ENCODE measurements at places on chromosomes 7 and 10.

GRCh38 chr10:62527019-62527827 is 153.1 kb downstream of the ZNF365 start:
- no peak for DNase-seq

DNA sequence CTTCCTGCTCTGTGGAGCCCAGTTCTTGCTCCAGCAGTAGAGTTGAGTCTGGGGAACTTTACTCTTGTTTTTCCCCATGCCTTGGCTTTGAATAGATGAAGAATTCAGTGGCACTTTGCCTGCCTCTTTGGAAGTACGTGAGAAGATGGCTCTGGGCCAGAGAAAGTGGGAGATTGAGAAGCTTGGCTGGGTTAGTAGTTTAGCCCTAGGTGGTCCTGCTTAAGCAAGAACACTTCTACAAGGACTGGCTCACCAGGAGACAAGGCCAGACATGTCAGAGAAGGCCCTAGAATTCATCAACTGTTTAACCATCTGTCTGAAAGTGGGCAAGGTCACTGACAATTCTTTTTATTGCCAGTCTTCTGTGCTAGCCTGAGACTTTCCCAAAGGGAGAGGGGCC is 410.3 kb downstream of the TYW1 start:
- DNase-seq = no peak

- DNase-seq = no peak
These were observed 37.2 kb upstream of the PLXDC2 start for GRCh38 chr10:19778996-19779395.

DNA sequence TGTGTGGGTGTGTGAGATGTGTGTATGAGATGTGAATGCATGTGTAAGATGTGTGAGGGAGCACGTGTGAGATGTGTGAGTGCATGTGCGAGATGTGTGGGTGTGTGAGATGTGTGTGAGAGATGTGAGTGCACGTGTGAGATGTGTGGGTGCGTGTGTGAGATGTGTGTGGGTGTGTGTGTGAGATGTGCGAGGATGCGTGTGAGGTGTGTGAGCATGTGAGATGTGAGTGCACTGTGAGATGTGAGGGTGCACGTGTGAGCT is 31.0 kb downstream of the PPIF start:
- no peak for DNase-seq

DNA sequence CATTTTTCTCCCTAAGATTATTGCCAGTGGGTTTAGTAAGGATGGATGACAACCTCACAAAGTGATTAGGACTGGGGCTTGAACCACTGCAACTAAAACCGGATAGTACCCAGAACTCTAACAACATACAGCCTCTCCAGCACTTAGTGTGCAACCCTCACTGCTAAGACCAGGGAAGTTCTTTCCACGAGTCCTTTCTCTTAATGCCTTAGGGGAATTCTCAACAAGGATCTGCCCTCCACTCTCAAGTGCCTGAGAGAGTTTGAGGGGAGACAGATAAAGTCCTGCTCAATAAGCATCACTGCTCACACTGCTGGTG is 104.6 kb downstream of the NRP1 start:
- DNase-seq = no peak

- no peak for DNase-seq
These were observed 898.2 kb downstream of the CCSER2 start for GRCh38 chr10:85226596-85226995.

- DNase-seq = no peak
These were observed 43.1 kb downstream of the TFEC start for GRCh38 chr7:115987486-115987885.

DNA sequence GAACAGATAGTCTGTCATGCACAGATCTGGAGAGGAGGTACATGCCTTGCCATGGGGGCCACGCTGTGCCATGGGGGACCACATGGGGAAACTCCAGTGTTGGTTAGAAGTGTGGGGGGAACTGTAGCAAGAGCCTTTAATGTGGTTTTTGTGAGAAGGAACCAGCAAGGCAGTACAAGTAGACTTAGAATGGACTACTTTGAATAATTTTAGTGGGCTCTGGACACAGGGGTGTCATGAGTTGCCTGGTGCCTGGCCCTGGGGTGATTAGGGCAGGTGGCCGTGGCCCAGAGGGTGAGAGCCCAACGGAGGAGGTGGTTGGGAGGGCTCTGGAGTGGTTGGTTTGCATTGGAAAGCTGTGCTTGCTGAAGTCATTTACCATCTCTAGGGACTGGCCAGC is 77.2 kb downstream of the CXCL12 start:
- DNase-seq = no peak

DNA sequence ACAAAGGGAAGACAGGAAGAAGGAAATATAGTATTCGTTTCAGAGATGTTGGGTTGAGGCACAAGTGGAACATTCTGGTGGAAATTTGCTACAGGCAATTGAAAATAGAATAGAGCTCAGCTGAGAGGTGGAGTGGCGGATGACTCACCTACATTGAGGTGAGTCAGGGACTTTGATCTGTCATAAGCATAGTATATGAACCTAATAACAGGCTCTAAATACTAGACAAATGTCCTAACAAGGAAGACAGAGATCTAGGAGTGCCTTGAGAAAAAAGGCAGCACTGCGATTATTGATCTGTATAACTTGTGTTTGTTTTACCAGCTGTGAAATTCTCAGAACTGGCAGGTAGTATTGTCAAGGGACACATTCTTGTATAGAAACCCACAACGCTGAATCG is 907 bp upstream of the IFRD1 start:
- peak; percentile 54 for DNase-seq

GRCh38 chr7:746155-747061 is 19.3 kb upstream of the PRKAR1B start:
- no peak for DNase-seq

DNA sequence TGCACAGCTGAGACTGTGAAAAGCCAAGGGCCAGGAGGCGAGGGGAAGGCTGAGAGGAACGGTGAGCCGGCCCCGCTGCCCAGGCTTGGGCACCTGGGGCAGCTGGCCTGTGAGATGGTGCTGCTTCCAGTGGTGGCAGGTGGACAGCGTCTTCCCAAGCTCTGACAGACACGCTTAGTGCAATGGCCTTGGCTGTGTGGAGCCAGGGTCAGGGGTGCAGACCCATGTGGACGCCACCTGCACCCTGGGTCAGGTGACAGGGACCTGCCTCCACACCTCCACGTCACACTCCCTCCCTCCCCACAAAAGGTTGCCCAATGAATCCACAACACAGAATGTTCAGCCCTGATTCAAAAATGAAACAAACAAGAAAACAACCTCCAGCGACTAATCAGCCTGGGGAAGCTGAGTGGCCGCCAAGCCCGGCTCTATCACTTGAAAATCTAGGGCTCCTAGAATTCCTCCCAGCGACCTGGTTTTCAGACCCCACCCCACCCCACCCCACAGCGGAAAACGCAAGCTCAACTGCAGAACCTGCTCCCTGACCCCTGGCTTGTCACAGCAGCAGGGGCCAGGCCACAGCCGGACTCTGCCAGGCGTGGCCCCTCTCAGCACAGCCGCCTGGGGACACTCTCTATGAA is 54.3 kb downstream of the PRKAG2 start:
- no peak for DNase-seq

DNA sequence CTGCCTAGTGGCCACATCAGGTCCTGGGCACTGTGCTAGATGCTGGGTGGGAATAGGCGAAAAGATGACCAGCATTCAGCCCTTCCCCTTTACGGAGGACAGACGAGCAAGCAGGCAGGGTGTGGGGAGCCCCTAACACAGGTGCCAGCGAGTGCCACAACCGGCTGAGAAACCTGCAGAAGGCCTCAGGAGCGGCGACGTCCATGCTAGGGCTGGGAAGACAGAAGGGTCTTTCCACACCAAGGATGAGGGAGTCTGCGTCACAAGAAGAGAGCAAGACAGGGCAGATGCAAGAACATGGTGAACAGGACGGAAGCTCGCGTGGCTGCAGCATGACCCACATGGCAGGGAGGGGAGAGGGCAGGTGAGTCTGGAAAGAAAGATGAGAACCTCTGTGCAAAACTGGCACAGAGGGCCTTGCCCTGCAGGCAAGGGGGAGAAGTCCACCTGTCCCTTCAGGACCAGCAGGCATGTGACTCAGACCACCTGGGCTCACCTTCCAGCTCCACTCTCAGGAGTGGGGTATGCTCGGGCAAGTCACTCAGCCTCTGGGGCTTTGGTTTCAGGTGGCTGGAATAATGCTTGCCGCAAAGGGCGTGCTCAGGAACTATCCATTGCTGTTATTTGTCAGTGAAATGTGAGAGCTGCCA is 36.6 kb downstream of the KCNH2 start:
- DNase-seq = no peak

DNA sequence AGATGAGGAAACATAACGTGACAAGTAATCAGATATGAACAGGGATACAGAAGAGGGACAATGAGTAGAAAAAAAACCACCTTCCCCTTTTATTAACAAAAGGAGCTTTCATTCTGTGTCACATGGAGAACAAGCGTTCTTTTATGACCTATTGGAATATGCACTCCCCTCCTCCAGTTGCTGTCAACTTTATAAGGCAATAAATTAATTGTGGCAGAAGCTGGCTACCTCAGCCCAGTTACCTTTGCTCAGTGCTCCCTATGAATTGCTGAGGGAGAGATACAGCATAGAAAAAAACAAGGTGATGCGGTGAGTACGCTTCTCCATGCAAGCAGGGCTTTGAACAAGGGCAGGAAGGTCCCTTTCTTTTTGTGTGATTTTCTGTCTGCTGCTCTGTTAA is at the start of gene MGAM2:
MGAM2 (plus strand) TSS at position 220 of the 400 bp plus-strand sequence. CDS start 5,156 bp downstream, outside the sequence.
- DNase-seq = no peak

DNA sequence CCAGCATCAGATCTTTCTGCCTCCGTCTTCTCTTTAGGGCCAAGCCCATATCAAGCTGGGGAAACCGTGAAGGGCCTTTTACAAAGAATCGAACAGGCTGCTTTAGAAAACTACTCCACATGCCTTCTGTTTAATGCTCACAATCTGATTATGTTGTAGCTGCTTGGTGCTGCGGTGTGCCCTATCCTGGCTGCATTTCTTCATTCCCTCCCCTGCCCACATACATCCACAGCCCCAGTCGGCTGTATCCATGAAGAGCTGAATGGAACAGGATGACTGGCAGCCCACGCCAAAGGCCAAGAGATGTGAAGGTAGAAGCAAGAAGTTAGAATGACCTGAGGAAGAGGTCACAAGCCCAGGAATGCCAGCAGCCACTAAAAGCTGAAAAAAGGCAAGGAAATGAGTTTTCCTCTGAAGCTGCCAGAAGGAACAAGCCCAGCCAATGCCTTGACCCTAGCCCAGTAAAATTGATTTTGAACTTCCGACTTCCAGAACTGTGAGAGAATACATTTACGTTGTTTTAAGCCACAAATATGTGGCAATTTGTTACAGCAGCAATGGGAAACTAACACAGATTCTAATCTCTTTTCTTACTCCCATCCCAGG is 22.2 kb downstream of the TAS2R41 start:
- no peak for DNase-seq

DNA sequence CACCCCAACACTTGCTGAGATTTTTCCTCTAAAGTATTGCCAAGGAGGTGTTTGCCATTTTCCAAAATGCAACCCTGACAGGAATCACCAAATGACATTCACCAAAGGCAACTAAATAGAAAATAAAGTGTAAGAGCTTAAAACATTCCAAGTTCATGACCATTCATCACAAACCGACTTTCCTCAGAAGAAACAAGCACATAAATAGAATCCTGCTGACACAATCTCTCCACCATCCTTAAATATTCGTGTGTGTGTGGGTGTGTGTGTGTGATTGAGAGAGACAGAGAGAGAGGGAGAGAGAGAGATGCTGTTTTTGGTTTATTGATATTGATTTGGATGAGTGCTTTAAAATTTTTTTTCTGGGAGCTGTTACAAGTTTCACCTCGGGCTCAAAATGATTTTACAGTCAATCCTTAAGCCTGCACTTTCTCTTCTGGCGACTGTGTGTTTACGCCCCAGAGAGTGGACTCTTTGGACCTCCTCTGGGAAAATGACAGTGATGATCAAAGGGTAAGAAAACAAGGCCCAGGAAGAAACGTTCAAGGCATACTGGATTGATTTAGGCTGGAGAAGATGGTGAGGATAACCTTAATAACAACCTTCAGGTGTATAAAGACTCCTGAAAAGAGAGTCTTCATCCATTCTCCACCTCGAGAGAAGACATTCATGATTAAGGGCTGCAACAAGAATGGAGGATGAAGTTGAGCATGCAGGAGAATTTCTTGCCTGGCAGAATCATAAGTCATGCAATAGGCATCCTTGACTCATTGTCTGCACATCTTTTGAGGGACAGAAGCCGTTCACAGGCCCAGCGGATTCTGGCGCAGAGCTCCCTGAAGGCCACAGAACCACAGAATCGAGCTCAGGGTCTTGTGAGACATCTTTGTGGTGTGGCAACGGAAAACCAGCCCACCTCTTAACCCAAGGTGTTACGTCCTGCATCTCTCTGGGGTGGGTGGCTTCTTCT is 104.4 kb upstream of the FGFR2 start:
- no peak for DNase-seq

DNA sequence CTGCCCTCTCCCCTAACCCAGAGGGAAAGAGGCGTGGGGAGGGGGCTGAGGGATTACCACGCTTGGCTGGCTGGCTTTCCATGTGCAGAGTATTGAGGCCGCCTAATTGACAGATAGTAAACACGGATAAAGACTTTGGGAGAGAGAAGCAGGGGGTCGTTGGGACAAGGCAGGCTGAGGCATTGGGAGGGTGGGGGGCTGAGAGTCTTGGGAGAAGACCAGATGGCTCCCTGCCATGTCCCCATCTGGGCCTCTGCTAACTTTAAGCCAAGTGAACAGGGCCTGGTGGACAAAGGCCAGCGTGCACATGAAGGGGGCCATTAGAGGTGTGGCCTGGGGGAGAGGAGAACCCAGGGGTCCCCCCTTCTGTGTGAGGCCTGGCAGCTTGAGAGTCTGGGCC is 55.4 kb upstream of the MXI1 start:
- no peak for DNase-seq

All from CD4-positive, alpha-beta T cell treated with Interleukin-6 at 100 ng/mL for 8 hours (primary cell).